ENCODE measurements at places on chromosomes 6 and 20.

DNA sequence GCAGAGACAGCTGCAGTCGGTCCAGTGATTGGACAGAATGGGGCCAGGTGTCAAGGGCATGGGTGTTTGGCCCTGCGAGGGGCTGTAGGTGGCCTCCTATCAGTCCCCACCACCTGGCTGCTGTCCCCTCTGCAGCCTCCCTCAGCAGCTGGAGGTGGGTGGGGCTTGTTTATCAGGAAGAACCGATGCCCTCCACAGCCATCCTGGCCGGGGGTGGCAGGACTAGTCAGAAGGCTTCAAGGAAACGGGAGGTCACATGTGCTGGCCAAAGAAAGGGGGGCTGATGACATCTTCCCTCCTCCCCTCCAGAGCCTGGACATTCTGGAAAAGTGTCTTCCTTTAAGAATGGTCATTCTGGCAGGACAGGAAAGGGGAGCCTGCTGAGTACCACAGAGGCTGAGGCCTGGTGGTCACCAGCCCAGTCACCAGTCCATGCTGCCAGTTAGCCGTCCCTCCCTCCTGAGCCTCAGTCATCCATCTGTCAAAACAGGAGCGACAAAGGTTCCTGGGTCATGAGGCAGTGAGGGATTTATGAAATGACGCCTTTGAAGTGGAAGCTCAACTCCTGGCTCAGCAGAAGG, 4.1 kb downstream of the FAM210B start:
- no peak for DNase-seq

DNA sequence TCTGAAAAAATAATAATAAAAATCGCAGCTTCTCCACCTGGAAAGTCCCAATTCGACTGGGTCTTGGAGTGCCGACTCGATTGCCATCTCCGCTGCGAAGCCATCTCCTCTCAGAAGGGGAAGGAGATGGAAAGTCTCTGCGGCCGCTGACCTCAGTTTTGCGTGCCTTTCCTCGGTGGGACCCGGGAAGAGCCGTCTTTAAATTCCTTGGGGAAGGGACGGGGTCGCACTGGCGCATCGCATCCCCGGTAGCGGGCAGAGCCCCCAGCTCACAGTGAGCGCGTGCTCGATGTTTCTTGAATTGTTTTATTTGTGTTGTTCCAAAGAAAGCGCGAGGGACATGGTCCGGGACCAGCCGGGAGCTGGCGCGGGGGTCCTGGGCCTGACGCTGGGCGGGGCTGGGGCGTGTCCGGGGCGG, 270 bp upstream of the TIAM2 start:
- DNase-seq: no peak

GRCh38 chr6:17812311-17812710, 105.6 kb upstream of the NUP153 start:
- no peak for DNase-seq

GRCh38 chr20:50540620-50541605, 30.7 kb downstream of the PTPN1 start:
- DNase-seq: no peak
